Activated CD4-positive, alpha-beta T cell treated with anti-CD3 and anti-CD28 coated beads, Interleukin-2, amount 50 U/mL, for 24 hours (primary cell): ENCODE measurements at places on chromosomes 16 and 17.

DNA sequence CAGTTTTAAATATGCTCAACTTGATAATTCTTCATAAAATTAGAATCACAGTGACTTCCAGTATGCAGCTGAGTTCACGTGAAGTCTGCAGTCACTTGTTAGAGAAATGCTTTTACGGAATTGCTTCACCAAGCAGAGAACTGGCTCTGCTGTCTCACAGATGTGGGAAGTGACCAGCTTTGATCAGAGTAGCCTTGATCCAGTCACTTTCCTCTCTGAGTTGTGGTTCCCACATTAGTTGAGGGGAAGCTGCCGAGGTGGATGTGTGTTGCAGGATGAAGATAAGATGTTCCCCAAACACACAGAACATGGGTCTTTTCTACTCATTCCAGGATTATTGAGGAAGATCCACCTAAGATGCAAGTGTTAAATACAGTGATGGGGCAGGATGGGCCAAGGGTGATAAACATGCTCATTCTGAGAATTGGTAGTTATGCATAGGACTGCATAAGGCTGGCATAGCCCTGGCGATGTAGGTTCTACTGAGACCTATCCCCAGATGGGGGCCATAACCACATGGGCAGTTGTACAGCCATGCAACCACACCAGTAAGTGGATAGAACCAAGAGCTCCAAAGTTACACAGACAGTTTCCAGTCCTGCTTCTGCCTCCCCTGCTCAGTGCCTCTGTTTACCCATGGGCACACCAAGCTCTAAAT, 168.9 kb upstream of the MAF start:
- DNase-seq: no peak

DNA sequence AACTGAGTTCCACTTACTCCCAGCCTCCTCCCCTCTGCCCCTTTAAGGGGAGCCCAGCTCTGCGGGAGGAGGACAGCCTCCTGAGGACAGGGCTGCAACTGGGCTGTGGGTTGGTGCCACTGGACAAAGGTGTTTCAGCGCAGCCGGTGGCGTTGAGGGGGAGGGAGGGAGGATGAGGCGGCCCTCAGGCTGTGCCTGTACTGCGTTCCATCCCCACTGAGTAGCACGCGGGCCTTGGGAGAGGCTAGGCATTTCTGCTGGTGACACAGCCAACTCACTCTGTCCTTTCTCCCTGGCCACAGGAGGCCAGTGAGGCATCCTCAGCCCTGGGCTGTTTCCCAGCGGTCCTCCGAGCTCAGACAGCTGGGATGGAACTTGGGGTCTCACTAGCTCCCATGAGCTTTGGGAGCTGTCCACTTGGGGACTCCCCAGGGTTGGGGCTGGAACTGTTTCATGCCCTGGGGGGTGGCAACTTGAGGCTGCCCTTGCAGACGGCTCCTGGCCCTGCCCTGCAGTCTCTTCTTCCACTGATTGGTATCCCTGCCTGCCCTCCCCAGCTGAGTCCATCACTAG, 70.5 kb downstream of the MPRIP start:
- no peak for DNase-seq

GRCh38 chr17:3827124-3827773, 18.8 kb downstream of the NCBP3 start:
- peak; percentile 55 for DNase-seq

GRCh38 chr16:78259873-78260272, 160.4 kb downstream of the WWOX start:
- no peak for DNase-seq

DNA sequence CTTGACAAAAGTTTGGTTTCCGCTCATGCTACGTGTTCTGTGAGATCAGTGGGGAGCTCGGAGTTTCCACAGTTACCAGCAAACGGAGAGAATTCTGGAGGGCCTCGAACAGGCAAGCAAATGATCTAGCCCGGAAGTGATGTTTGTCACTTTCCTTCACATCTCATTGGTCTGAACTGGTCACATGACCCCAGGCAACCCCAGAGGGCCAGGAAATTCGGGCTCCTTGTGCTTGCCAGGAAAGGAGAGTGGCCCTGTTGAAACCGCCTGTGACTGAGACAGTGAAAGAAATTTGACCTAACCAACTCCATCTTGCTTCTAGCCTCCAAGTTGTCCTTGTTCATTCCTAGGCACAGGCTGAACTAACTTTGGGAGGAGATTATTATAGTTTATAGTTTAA, 23.0 kb downstream of the SPPL2C start:
- no peak for DNase-seq

DNA sequence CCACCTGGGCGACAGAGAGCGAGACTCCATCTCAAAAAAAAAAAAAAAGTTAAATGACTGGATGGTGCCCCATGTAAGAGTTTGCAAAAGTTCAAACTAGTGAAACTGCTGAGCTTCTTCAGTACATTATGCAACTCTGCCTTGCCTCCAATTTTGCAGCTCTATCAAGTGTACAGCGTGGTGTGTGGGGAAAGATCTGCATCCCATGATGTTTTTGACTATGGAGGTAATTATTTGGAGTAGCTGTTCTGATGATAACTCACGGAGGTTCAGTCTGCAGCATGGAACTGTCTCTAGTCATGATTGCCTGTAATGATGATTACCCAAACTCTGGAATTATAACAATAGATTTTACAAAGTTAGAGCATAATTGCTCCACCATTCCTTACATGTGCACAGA, 149.6 kb downstream of the PITPNC1 start:
- DNase-seq: no peak

DNA sequence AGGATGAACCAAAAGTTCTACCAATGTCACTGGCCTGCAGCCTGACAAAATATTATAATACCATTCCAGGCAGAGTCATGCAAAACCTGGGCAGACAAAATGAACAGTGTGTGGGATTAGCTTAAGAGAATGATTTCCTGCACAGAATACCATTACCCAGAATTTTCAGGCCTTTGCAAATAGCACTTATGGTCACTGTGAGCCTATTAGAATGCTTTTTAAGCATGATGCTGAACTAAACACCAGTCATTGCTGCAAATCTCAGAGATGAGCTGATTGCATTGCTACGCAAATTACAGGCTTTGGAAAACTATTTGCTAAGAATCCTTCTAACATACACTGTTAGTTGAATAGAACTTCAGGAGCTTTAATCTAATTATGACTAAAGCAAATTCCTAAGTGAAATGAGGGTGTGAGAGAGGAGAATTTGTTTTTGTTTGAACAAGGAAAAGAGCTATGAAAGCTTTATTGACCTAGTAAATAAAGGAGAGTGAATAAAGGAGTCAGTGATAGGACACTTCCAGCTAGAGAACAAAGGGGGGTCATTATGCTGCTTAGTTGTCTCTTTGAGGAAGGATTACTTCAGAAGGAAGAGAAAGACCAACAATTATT, 398.8 kb downstream of the HS3ST3B1 start:
- no peak for DNase-seq

GRCh38 chr16:61780161-61780560, 256.1 kb downstream of the CDH8 start:
- no peak for DNase-seq

GRCh38 chr17:1328437-1328836, 49.0 kb downstream of the TRARG1 start:
- DNase-seq: no peak

DNA sequence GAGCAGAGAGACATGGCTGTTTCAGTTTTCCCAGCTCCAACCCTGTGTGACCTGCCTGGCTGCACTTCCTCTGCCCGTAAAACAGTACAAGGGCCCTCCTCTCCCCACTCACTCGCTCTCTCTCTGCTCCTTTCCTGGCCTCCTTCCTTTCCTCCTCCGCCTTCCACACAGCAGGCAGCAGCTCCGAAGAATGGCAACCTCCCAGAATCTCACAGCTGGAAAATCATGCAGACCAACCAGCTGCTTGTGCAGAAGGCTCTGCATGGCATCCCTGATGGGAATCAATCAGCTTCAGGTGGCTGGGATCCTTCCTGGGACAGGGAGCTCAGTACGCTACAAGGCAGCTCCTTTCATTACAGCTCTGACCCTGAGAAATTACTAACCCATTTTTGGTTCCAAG, 27.4 kb downstream of the TMEM132E start:
- DNase-seq: no peak

- DNase-seq: no peak
These were observed 100.2 kb upstream of the SDK2 start for GRCh38 chr17:73744411-73744810.

DNA sequence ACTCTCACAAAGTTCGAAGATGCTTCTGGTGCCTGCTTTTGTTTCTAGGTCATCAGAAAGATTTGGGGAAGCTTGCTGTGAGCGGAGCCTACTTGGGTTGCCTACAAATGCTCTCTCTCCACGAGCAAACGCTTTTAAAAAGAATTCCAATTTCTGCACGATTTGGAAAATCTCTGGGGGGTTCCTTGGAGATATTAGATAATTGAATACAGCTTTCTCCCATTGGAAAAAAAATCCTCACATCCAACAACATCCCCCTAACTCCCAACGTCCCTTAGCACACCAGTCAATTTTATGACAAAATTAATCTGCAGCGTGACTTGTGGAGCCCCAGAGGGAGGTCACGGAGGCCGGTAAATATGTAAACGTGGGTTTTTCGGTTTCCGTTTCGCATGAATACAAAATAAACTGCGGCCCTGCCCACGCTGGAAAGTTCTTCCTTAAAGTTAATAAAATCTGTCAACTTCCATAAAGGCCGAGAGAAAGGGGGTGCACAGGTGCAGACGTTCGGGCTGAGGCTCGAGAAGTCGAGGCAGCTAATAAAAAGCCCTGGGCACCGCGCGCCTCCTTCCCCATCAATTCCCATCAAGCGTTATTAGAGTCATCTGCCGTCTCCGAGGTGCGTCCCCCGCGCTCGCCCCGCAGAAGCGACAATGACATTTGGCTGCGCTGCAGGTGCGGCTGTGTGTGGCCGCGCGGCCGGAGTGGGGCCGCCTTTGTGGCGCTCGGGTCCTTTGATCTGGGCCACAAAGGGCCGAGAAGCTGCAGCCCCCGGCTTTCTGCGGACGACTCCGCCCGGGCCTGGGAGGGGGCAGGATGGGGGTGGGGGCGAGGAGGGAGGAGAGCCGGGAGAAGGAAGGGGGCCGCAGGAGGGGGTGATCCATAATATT, 37.6 kb downstream of the SALL1 start:
- no peak for DNase-seq

DNA sequence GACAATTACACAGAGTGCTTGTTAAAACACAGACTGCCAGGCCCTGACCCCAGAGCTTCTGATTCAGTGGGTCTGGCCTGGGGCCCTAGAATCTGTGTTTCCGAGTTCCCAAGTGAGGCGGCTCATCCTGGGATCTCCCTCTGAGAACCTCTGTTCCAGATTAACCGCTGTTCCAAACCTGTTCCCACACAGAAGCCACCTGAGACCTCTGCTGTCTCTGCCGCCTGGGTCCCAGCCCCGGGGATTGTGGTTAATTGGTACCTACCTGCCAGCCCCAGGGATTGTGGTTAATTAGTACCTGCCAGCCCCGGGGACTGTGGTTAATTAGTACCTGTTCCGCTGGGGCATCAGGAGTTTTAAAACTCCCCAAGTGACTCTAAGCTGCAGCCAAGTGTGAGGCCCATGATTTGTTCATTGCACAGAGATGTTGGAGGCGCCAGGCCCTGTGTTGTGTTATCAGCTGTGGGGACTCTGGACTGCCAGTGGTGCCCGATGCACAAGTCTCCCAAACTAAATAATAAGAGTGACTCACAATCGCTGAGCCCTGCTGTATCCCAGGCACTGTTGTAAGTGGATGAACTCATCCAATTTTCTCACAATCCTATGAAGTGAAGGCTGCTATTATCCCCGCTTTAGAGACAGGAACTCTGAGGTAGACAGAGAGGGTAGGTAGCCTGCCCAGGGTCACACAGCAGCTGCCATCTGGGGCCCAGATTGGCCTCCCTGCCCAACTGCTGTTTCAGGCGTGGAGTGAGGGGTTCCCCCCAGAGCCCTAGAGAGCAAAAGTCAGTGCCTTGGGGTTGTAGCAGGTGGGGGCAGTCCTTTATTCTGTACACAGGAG, 219.7 kb downstream of the IRF8 start:
- no peak for DNase-seq

DNA sequence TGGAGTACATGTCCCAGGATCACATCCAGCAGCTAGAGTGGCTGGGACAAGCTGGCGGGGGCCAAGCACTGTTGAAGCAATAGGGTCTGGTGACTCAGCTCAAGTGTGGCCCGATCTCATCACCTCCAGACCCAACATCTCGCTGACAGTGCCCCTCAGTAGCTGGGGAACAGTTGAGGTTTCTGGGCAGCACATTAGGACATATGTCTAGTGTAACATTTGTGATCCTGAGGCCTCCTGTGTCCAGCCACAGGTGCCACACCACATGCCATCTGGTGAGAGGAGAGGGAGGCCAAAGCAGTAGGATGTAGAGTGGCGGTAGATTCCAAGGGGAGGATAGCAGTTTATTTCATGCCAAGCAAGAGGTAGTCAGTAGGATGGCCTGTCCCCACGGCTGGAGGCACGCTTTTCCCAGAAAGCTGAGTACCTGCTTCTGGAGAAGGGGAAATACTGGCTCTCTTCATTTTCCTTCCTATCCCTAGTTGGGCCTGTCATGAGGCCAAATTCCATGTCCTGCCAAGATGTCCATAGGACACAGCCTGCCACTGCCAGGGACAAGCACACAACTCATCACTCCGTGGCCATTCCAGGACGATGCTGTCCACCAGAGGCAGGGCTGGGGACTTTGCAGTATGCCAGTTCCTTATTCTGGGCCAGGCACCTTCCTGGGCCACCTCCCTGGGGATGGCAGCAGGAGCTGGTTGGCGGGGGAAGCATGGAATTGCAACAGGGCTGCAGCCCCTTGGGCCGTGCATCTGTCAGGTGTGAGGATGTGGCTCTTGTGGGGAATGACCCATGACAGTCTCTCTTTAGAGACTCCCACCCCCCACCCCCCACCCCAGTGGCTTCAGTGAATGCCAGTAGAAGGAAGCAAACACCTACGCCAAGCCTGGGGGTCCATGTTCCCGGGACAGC, 24.0 kb downstream of the GGA3 start:
- DNase-seq: no peak

GRCh38 chr16:24125214-24125613, 130.9 kb upstream of the CACNG3 start:
- DNase-seq: no peak

DNA sequence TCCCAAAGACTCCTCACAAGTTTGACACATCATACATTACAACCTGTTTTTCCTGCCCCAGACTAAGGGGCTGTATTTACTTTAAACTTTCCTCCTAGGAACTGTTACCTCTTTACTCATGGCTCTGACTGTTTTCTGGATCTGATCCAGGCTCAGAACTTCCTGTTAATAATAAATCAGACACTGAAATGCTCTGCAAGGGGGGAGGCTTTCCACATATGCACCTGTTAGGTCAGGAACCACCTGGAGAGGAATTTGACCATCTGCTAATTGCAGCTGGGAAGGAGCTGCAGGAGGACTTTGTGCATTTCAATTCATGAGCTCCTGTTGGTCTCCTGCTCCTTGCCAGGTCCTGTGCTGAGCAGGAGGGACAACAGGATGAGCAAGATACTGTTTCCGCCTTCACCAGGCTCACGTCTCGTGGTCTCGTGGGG, 476.9 kb upstream of the CDH5 start:
- no peak for DNase-seq
